Stimulated activated CD4-positive, alpha-beta T cell treated with anti-CD3 and anti-CD28 coated beads, Interleukin-1b, Interleukin-23, amount 100 ng/mL, for 4 hours (primary cell): ENCODE measurements at places on chromosomes 2 and 18.

GRCh38 chr18:56199580-56200330, 438.6 kb downstream of the TXNL1 start:
- DNase-seq = no peak

GRCh38 chr2:121254748-121255147, 30.3 kb downstream of the TFCP2L1 start:
- DNase-seq = no peak

- DNase-seq = no peak
Measured at GRCh38 chr2:35503311-35503710, 852.3 kb upstream of the CRIM1 start.

DNA sequence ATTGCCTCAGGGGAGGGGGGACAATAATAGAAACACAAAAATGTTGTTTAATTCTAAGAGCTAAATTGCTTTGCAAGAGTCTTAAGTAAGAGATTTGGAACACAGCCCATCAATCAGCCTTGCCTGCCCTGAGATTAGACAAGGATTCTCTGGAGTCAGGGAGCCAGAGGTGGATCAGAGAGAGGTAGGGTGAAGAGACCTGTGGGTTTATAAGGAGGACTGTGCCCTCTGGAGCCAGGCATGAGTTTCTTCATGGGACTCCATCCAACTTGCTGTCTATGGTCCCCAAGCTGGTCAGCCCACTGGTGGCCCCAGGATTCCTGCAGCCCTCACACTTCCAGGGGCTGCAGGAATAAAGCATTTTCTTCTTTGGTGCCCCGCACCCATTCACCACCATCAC, 139.3 kb downstream of the ALK start:
- DNase-seq = no peak

- DNase-seq = no peak
Measured at GRCh38 chr2:65075176-65075575, 19.0 kb downstream of the CEP68 start.
